Neural progenitor cell (in vitro differentiated cells): ENCODE measurements at places on chromosomes 7 and 10. TPM values are rescaled to one million over a fixed set of nuclear protein-coding genes. Genes with fewer than 3 reads are reported as not detected.

- no peak for DNase-seq
- peaks cover 18% of the 10 kb centered on the region for H3K4me1 ChIP-seq
- no peaks in the 10 kb centered on the region for H3K36me3 ChIP-seq
- H3K27ac ChIP-seq, result no peak overlapping the region
- H3K27me3 ChIP-seq, result no peaks in the 10 kb centered on the region
These were observed 62.5 kb downstream of the MKI67 start for GRCh38 chr10:128063736-128064107.

DNA sequence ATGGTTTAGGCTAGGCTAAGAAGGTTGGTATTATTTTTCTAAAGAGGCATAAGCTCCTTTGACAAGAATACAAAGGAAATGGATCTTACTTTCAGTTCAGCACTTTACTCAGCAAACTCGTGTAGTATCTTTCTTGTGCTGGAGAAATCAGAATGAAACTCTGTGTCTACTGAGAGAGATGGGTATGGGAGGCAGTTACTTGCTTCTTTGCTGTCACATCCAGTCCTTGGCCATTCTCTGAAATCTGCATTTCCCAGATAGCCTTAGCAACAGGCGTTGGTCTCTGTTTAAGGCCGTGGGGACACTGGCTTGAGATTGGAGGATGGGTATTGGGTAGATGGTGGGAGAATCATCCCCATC is 180.5 kb downstream of the NRP1 start:
- H3K27me3 ChIP-seq, result no peaks in the 10 kb centered on the region
- DNase-seq, result no peak
- no peak overlapping the region for H3K27ac ChIP-seq
- H3K4me1 ChIP-seq, result peaks cover 6% of the 10 kb centered on the region
- H3K4me3 ChIP-seq, result no peak overlapping the region

The TMEM229A gene
- total RNA-seq, result 0.06 TPM in 1 of 2 replicates, not detected in the other

- no peak overlapping the region for H3K4me3 ChIP-seq
- no peak overlapping the region for H3K27ac ChIP-seq
- peak; percentile 24 for DNase-seq
- H3K36me3 ChIP-seq, result no peaks in the 10 kb centered on the region
- H3K27me3 ChIP-seq, result no peaks in the 10 kb centered on the region
These were observed 186.8 kb downstream of the MACC1 start for GRCh38 chr7:20030417-20030816.

DNA sequence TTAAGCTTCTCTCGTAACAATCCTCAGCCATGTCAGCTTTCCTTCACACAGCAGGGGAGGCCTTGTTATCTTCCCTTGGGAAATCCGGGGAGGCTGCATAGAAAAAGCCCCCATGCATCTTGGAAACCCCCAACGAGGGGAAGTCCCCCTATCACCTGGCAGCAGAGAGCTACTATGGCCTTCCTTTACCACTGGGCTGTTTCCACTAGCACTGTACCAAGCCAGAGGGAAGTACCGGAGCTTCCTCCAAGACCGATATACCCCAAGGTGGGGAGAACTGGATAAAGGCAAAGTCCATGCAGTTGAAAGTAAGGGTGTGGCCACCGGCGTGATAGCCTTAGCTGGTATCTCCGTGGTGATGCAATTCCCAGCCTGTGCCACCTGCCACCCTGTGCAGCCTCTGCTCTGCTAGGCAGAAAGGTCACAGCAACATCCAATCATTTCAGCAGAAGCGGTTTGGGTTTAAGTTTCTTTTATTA is 4.4 kb upstream of the CLIP2 start:
- H3K27me3 ChIP-seq, result peaks cover 69% of the 10 kb centered on the region
- no peak overlapping the region for H3K27ac ChIP-seq
- no peaks in the 10 kb centered on the region for H3K36me3 ChIP-seq
- no peak overlapping the region for H3K4me3 ChIP-seq
- DNase-seq, result peak; percentile 74
- H3K4me1 ChIP-seq, result peaks cover 14% of the 10 kb centered on the region

- peak; percentile 85 for DNase-seq
- H3K4me3 ChIP-seq, result no peak overlapping the region
- no peak overlapping the region for H3K27ac ChIP-seq
- no peaks in the 10 kb centered on the region for H3K27me3 ChIP-seq
- no peaks in the 10 kb centered on the region for H3K36me3 ChIP-seq
These were observed 98.8 kb downstream of the SDK1 start for GRCh38 chr7:3399858-3400257.

DNA sequence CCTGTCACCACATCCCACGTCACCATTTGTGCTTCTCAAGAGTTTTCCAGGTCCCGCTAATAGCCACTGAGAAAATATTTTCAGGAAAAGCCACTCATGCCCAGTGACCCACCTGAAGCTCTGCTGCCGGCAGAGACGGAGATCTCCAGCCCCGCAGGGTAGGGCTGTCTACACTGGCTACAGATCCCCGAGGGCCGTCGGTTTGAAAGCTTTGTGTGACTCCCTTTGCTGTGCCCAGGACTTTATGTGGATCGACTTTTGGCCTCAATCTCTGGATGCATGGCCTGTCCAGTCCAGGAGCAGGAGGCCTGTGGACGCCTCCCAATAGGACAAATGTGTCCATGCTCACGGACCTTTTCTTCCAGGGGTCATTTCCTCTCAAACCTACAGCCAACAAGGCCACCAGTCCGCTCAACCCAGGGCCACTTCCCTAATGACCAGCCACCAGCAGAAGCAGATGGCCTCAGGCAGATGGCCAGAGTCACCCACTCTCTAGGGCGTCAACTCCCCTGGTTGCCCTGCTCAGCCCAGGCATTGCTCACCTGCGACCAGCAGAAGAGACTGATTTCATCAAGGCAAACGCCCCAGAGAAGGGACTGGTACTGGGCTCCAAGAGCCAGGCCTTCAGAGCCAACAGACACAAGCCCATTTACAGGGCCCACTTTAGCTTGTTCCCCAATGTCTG is 76.4 kb downstream of the OAT start:
- no peaks in the 10 kb centered on the region for H3K36me3 ChIP-seq
- no peak overlapping the region for H3K4me3 ChIP-seq
- H3K27me3 ChIP-seq, result no peaks in the 10 kb centered on the region
- no peaks in the 10 kb centered on the region for H3K4me1 ChIP-seq
- DNase-seq, result no peak

The RPEL1 gene
- total RNA-seq, result not detected in 2 replicates

- no peak overlapping the region for H3K4me3 ChIP-seq
- no peaks in the 10 kb centered on the region for H3K36me3 ChIP-seq
- DNase-seq, result no peak
- no peak overlapping the region for H3K27ac ChIP-seq
- no peaks in the 10 kb centered on the region for H3K27me3 ChIP-seq
These were observed 31.4 kb downstream of the ANK3 start for GRCh38 chr10:60358282-60358681.
